ENCODE measurements at places on chromosomes 11 and 22. TPM values are rescaled to one million over a fixed set of nuclear protein-coding genes. Genes with fewer than 3 reads are reported as not detected.

KRTAP5-1 gene
- total RNA-seq, result not detected

DNA sequence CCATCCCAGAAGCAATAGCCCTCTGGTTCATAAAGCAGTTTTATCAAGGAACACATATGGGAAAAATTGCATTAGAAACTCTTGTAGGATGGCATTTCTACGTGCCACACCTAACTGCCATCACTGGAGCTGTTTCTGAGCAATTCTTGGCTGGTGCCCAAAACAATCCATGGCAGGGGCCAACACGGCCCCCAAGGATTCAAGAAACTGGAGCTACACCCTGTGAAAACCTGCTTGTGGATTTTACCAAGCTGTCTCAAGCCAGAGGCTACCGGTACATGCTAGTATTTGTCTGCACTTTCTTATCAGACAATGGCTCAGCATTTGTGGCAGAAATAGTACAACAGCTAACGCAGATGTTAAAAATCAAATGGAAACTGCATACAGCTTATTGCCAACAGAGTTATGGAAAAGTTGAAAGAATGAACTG lies 42.4 kb upstream of the GLYAT start:
- H3K27ac ChIP-seq, result no peak overlapping the region
- H3K27me3 ChIP-seq, result peaks cover 3% of the 10 kb centered on the region
- DNase-seq, result no peak
- no peaks in the 10 kb centered on the region for H3K36me3 ChIP-seq

DNA sequence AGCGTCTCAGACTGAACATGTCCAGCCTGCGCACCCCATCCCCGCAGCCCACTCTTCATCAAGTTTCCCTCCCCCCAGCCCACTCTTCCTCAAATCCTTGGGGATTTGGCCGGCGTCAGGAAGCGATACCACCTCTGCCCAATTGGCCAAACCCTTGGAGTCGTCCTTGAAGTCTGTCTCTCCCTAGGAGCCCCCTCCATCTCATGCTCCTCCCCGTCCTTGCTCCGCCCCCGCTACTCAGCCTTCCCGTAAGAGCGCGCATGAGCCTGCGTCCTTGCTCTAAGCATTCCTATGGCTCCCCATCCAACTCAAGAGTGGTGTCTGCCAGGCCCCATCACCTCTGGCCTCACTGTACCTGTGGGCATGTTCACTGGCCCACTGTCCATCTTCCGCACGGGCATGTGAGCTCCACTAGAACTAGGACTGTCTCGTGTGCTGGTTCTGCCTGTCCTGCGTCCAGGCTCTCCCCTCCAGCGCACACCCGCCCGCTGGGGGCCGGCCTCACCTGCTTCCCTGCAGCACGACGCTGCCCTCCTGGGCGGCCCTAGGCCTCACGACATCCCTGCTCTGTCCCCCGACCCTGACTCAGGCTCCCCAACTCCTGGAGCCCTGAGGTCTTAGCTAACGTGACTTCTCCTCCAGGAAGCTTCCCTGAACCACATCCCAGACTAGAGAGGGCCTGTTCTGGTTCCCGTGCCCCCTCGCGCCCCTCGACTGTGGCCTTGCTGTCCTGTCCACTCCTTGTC lies 30.5 kb upstream of the TTLL12 start:
- no peaks in the 10 kb centered on the region for H3K36me3 ChIP-seq
- no peak overlapping the region for H3K27ac ChIP-seq
- DNase-seq, result no peak

DNA sequence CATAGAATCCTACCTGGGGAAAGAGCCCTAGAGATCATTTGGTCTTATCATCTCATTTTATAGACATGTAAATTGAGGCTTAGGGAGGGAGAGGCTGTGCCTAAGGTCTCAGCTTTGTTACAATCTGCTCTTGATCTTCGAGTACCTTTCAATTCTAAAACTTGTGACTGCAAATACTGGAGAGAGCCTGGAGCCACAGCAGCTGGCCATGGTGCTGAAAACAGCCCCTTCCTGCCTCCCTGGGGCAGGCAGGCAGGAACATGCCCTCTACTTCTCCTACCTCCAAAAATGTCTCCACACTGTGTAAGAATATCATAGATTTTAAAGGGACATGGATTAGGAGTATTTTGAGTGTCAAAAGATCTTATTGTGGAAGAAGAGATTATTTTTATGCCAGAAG lies 52.2 kb downstream of the C22orf42 start:
- no peaks in the 10 kb centered on the region for H3K36me3 ChIP-seq
- peaks cover 8% of the 10 kb centered on the region for H3K27me3 ChIP-seq
- no peak overlapping the region for H3K27ac ChIP-seq
- H3K4me3 ChIP-seq, result no peak overlapping the region
- no peak for DNase-seq

KCNQ1 gene
- 28.8 TPM for total RNA-seq

DNA sequence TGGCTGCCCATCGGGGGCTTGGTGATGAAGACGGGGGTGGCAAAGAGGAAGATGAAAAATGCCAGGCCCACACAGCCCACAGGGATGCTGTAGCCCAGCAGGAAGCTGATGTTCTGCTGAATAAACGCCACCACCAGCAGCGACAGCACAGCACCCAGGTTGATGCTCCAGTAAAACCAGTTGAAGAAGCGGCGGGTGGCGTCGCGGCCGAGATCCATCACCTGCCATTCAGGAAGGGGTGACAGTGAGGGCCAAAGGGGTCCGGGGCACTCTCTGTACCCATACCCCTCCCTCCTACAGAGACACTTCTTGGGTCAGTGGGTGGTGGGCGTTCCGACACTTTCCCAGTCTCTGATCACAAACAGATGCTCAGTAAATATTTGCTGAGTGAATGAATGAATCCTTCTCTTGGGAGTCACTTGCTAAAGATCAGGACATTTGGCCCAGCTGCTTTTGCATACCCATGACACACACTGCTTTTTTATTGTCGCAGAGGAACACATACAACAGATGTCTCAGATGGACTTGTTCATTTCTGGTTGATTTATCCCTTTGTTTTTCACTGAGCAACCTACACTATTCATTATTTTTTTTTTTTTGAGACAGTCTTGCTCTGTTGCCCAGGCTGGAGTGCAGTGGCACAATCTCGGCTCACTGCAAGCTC lies 5.2 kb downstream of the SLC15A3 start:
- no peak overlapping the region for H3K27ac ChIP-seq
- H3K27me3 ChIP-seq, result no peaks in the 10 kb centered on the region
- H3K4me3 ChIP-seq, result no peak overlapping the region
- no peak for DNase-seq

GRCh38 chr11:72222106-72222891 lies 2.3 kb upstream of the INPPL1 start:
- H3K27me3 ChIP-seq, result no peaks in the 10 kb centered on the region
- peak overlapping the region; percentile 50 for H3K4me3 ChIP-seq
- H3K36me3 ChIP-seq, result no peaks in the 10 kb centered on the region
- peak overlapping the region; percentile 89 for H3K27ac ChIP-seq

DNA sequence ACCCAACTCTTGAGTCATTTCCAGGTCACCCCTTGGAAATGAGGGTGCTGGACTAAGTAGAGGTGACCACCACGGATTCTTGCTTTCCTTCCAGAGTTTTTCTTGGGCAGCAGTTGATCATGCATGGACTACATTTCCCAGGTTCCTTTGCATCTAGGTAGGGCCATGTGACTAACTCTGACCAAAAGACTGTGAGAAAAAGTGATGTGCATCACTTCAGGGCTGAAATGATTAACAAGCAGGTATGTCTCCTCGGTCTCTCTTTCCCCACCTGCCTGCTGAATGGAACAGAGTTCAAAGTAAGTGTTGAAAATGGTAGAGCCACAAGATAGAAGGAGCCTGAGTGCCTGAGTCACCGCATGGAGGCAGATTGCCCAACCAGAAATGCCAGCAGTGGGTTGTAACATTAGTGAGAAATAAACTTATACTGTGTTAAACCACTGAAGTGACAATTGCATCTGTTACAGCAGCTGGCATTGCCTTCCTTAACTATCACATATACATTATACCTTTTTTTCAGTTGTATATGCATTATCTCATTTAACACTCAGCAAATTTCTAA lies 113.5 kb downstream of the MN1 start:
- no peaks in the 10 kb centered on the region for H3K4me1 ChIP-seq
- no peaks in the 10 kb centered on the region for H3K36me3 ChIP-seq
- no peak for DNase-seq

CECR2 gene
- total RNA-seq, result 6.6 TPM

- H3K27me3 ChIP-seq, result no peaks in the 10 kb centered on the region
- H3K27ac ChIP-seq, result peak overlapping the region; percentile 79
- H3K4me1 ChIP-seq, result peaks cover 18% of the 10 kb centered on the region
- no peak for DNase-seq
- no peak overlapping the region for H3K4me3 ChIP-seq
- H3K36me3 ChIP-seq, result peaks cover 14% of the 10 kb centered on the region
Measured at GRCh38 chr11:33040862-33041453, 1.6 kb downstream of the TCP11L1 start.

LARGE2 gene
- 93.1 TPM for total RNA-seq

GAB4 gene
- total RNA-seq, result not detected

KCNK4 gene
- 0.39 TPM for total RNA-seq

DNA sequence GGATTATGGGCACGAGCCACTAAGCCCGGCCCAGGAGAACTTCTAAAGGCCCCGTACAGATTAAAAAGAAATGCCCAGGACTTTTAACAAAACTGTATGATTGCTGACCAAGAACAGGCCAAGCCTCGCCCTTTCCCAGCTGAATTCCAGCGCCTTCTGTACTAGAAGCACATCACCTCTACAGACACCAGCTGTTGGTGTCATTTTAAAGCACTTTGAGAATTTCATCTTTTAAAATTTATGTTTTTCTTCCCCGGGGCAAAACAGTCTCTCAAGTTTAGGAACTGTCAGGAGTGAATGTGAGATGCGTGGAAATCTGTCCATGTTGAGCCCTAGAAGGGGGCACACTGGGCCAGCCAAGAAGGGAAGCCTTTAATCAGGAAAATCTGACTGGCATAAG lies 362.4 kb downstream of the LARGE1 start:
- H3K27me3 ChIP-seq, result no peaks in the 10 kb centered on the region
- H3K27ac ChIP-seq, result no peak overlapping the region
- no peaks in the 10 kb centered on the region for H3K36me3 ChIP-seq
- H3K4me1 ChIP-seq, result peaks cover 15% of the 10 kb centered on the region
- no peak overlapping the region for H3K4me3 ChIP-seq

FOLR1 gene
- not detected for total RNA-seq

MRGPRX3 gene
- not detected for total RNA-seq

- peaks cover 18% of the 10 kb centered on the region for H3K4me1 ChIP-seq
- no peak overlapping the region for H3K27ac ChIP-seq
- DNase-seq, result no peak
- no peak overlapping the region for H3K4me3 ChIP-seq
- H3K36me3 ChIP-seq, result no peaks in the 10 kb centered on the region
- no peaks in the 10 kb centered on the region for H3K27me3 ChIP-seq
Measured at GRCh38 chr11:57779276-57779675, 17.7 kb downstream of the CTNND1 start.

DNA sequence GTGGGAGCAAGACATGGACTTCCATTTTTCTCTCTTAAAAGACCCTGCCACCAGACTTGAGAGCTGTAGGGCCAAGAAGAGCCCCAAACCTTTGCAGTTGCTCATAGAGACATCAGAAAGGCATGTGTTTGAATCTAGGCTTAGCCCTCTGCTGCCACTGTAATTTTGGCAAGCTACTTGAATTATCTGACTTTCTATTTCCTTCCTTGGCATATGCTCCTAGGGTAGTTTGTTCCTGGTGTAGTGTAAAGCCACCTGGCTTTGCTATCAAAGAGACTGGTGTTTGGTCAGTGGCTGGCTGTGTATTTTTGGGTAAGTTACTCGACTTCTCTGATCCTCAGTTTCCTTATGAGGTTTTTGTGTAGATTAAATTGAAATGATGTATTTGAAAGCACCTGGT lies 252.1 kb upstream of the CCDC90B start:
- no peaks in the 10 kb centered on the region for H3K36me3 ChIP-seq
- no peaks in the 10 kb centered on the region for H3K4me1 ChIP-seq
- no peak overlapping the region for H3K4me3 ChIP-seq
